ENCODE measurements at places on chromosomes 6 and 20. TPM values are rescaled to one million over a fixed set of nuclear protein-coding genes. Genes with fewer than 3 reads are reported as not detected.

GRCh38 chr6:80504882-80505281 is 398.4 kb downstream of the BCKDHB start:
- no peak for DNase-seq
- H3K4me1 ChIP-seq = no peaks in the 10 kb centered on the region
- no peak overlapping the region for H3K4me3 ChIP-seq
- no peaks in the 10 kb centered on the region for H3K36me3 ChIP-seq
- no peak overlapping the region for H3K27ac ChIP-seq

The EBF4 gene
- total RNA-seq = 0.66 TPM

GRCh38 chr6:47481806-47482205 is 4.2 kb downstream of the CD2AP start:
- H3K27me3 ChIP-seq = no peaks in the 10 kb centered on the region
- peaks cover 54% of the 10 kb centered on the region for H3K4me1 ChIP-seq
- H3K27ac ChIP-seq = no peak overlapping the region
- DNase-seq = no peak
- no peaks in the 10 kb centered on the region for H3K36me3 ChIP-seq
- no peak overlapping the region for H3K4me3 ChIP-seq

The FRK gene
- total RNA-seq = 0.07 TPM

The GPLD1 gene
- total RNA-seq = 0.64 TPM

DNA sequence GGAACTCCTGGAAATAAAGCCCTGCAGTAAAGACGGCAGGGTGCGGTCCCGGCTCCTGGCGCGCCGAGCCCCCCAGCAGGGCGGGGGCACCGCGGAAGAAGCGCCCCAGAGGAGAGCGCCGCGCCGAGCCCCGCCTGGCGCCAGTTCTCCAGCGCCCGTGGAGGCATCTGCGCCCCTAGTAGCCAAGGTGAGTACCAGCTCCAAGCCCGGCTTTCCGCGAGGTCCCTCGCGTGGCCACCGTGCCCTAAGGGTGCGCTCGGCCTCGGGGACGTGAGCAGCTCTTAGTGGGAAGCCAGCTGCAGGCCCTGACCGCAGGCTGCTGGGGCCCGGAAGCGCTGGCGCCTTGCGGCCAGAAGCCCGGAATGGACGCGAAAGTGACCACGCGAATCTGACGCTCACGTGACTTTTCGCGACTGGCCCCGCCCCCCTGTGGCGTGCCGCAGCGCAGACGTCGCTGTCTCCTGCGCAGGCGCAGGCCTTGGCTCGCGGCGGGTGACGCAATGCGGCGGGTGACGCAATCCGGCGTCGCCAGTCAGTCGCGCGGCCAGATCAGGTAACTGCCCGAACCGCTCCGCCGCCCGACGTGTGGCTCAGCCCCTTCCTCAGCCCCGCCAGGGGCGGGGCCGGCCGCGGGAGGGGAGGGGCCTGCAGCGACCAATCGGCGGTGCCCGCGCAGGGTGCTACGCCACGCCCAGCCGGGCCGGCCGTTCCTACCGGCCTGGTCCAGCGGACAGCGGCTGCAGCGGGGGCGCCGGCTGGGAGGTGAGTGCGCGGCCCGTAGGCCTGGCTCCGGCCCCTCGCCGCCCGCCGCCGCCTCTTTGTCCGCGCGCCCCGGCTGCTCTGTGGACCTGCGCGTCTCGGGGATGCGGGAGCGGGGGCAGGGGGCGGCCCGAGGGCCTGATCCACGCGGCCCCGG is at the start of gene GZF1:
GZF1 (plus strand) TSS at position 707 of the 916 bp plus-strand sequence. CDS start 2,202 bp downstream, outside the sequence.
- peaks cover 49% of the 10 kb centered on the region for H3K4me1 ChIP-seq
- peak within 1 kb of the TSS; percentile 58 for H3K4me3 ChIP-seq
- H3K36me3 ChIP-seq = peaks cover 1% of the 10 kb centered on the region
- peak; percentile 97 for DNase-seq
- no peaks in the 10 kb centered on the region for H3K27me3 ChIP-seq

DNA sequence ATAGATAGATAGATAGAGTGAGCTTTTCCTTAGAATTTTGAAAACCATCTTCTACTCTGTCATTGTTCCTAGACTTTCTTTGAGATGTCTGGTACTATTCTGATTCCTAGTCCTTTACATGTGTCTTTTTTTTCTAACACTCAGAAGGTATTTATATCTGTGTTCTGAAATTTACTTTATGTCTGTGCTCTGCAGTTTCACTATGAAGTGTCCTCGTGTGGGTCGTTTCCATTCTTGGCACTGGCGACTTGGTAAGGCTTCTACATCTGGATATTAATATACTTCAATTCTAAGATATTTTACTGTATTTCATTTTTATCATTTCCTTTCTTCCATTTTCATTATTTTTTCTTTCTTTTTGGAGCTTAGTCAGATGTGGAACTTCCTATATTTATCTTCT is 87.0 kb downstream of the FHL5 start:
- no peak overlapping the region for H3K27ac ChIP-seq
- H3K4me3 ChIP-seq = no peak overlapping the region
- no peak for DNase-seq
- H3K36me3 ChIP-seq = no peaks in the 10 kb centered on the region
- H3K27me3 ChIP-seq = peaks cover 4% of the 10 kb centered on the region
- no peaks in the 10 kb centered on the region for H3K4me1 ChIP-seq

The ABCF1 gene
- total RNA-seq = 127 TPM

- no peaks in the 10 kb centered on the region for H3K4me1 ChIP-seq
- no peaks in the 10 kb centered on the region for H3K36me3 ChIP-seq
- H3K4me3 ChIP-seq = no peak overlapping the region
- no peak overlapping the region for H3K27ac ChIP-seq
- no peaks in the 10 kb centered on the region for H3K27me3 ChIP-seq
Measured at GRCh38 chr6:12538881-12539357, 177.6 kb upstream of the PHACTR1 start.

The PHF3 gene
- 44.3 TPM for total RNA-seq

GRCh38 chr6:103002282-103002681 is 1608.8 kb downstream of the GRIK2 start:
- no peaks in the 10 kb centered on the region for H3K36me3 ChIP-seq
- no peak for DNase-seq
- H3K4me3 ChIP-seq = no peak overlapping the region
- no peaks in the 10 kb centered on the region for H3K27me3 ChIP-seq
- no peaks in the 10 kb centered on the region for H3K4me1 ChIP-seq

DNA sequence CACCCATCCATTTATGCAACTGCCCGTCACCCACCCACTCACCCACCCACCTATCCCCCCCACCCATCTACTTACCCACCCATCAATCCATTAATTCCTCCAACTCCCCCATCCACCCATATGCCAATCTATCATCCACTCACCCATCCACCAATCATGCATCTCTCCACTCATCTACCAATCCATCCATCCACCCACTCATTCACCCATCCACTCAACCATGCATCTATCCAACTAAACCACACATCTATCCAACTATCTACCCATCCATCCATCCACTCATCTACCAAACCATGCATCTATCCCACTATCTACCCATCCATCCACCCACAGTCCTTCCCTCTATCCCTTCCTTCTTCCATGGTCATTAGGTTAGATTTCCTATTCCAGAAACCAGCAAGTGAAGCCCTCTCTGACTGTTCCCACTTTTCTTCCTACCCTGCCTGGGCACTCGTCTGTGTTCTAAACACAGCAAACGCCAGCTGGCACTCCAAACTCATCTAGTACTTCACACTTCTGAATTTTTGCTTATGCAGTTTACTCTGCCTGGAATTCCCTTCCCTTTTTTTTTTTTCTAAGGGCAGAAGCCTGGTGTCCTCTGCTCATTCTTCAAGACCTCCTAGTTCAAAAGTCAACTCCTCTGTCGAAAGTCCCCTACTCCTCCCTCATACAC is 43.1 kb downstream of the ARHGAP40 start:
- peaks cover 5% of the 10 kb centered on the region for H3K4me1 ChIP-seq
- H3K4me3 ChIP-seq = no peak overlapping the region
- H3K36me3 ChIP-seq = no peaks in the 10 kb centered on the region
- no peak for DNase-seq
- H3K27me3 ChIP-seq = peaks cover 19% of the 10 kb centered on the region

DNA sequence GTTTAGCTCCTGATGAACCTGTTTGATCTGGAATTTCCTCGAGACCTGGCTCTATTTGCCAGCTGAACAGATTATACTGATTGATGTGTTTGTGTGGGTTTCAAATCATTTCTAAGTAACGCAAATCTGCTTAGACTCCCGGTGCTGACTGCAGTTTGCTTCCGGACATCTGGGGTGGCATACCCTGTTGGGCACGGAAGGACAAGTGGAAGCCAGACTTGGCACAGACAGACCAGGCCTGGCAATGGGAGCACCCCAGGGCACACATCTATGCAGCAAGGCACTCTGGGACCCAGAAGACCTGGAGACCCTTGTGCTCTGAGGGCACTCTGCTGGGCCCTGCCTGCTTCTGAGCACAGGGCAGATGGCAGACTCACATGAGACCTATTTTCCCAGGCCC is 433.7 kb upstream of the CHD6 start:
- H3K4me1 ChIP-seq = no peaks in the 10 kb centered on the region
- no peak overlapping the region for H3K4me3 ChIP-seq
- no peak overlapping the region for H3K27ac ChIP-seq
- no peaks in the 10 kb centered on the region for H3K27me3 ChIP-seq
- no peak for DNase-seq

The EDEM2 gene
- 20.1 TPM for total RNA-seq

DNA sequence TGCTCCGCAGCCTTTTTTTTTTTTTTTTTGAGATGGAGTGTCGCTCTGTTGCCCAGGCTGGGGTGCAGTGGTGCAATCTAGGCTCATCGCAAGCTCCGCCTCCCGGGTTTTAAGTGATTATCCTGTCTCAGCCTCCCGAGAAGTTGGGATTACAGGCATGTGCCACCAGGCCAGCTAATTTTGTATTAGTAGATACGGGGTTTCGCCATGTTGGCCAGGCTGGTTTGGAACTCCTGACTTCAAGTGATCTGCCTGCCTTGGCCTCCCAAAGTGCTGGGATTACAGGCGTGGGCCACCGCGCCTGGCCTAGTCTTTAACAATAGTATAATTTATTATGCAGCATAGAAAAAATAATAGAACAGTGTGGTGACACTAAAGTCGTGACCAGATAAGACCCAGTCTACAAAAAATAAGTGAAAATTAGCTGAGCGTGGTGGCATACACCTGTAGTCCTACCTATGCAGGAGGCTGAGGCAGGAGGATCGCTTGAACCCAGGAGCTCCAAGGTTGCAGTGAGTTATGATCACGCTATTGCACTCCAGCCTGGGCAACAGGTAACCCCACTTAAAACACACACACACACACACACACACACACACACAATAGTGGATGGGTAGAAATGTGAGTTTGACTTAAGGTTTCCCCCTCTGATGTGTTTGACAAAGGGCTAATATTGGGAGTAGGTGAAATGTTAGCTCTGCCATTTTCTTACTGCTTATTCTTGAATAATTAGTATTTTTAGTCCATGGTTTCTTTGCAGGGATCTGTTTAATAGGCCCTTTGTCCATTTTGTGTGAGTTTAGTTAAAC is 6.5 kb downstream of the PIM1 start:
- peaks cover 41% of the 10 kb centered on the region for H3K36me3 ChIP-seq
- peak overlapping the region; percentile 89 for H3K27ac ChIP-seq

Measured in CD8-positive, alpha-beta memory T cell (primary cell).